Activated CD4-positive, alpha-beta memory T cell treated with anti-CD3 and anti-CD28 coated beads for 36 hours (primary cell): ENCODE measurements at places on chromosomes 5 and 9. TPM values are rescaled to one million over a fixed set of nuclear protein-coding genes. Genes with fewer than 3 reads are reported as not detected.

Gene PCDHB11
- total RNA-seq = not detected

Gene KCNMB1
- total RNA-seq = not detected

Gene DCTN4
- total RNA-seq = 32.9 TPM

Gene OR1Q1
- total RNA-seq = not detected

Gene PCDHA13
- total RNA-seq = not detected

Gene PGGT1B
- total RNA-seq = 38.7 TPM

Gene RGMB
- total RNA-seq = 3.8 TPM

Gene SCGB3A2
- not detected for total RNA-seq

Gene SPAAR
- total RNA-seq = not detected

Gene MRPL22
- total RNA-seq = 80.8 TPM

- no peak for DNase-seq
- no peaks in the 10 kb centered on the region for H3K4me1 ChIP-seq
- H3K36me3 ChIP-seq = no peaks in the 10 kb centered on the region
- no peak overlapping the region for H3K4me3 ChIP-seq
Observed at GRCh38 chr5:59579824-59580167, 313.7 kb downstream of the PDE4D start.

DNA sequence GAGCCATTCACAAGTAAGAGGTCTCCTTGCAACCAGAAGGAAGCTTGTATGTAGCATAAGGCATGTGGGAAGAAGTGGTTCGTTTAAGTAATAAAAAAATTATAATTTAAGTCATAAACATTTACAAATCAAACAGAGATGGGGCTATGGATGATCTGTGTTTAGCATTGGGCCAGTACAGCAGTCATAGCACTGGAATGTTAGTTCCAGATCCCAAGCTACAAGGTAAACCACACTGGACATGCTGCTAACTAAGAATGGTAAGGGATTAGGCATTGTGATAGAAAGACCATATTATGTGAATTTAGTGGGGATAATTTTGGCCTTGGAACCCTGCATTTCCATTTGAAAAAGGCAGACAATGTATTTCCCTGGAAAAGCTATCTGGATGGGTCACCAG lies 170.4 kb upstream of the KCNN2 start:
- no peaks in the 10 kb centered on the region for H3K36me3 ChIP-seq
- no peaks in the 10 kb centered on the region for H3K27me3 ChIP-seq
- H3K27ac ChIP-seq = no peak overlapping the region
- no peak overlapping the region for H3K4me3 ChIP-seq
- no peaks in the 10 kb centered on the region for H3K4me1 ChIP-seq

GRCh38 chr9:33263131-33264002 lies 1.1 kb downstream of the BAG1 start:
- peaks cover 63% of the 10 kb centered on the region for H3K36me3 ChIP-seq
- H3K4me1 ChIP-seq = peaks cover 42% of the 10 kb centered on the region
- H3K27me3 ChIP-seq = no peaks in the 10 kb centered on the region
- peak; percentile 32 for DNase-seq
- H3K4me3 ChIP-seq = peak overlapping the region; percentile 91

DNA sequence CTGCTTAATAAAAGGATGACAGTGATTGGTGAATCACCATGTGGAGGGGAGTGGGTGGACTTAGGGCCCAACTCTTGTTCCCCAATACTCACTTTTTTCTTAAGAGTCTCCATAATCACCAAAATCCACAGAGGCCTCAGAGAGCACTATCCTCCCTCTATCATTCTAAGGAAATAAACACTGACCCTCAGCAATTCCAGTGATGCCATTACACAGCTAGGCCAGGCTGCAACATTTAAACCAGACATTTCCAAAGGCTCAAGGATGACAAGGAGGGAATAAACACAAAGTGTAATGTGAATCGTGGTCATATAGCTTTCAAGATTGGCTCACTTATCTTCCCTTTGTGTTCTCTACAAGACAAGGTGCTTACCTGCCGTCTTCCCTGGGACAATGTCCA lies 2.4 kb upstream of the ARSI start:
- H3K4me1 ChIP-seq = peaks cover 4% of the 10 kb centered on the region
- no peaks in the 10 kb centered on the region for H3K36me3 ChIP-seq
- no peak overlapping the region for H3K4me3 ChIP-seq
- no peak overlapping the region for H3K27ac ChIP-seq

GRCh38 chr5:109711673-109712072 lies 21.9 kb downstream of the MAN2A1 start:
- H3K4me1 ChIP-seq = peaks cover 39% of the 10 kb centered on the region
- no peak overlapping the region for H3K27ac ChIP-seq
- no peak overlapping the region for H3K4me3 ChIP-seq
- H3K27me3 ChIP-seq = no peaks in the 10 kb centered on the region
- DNase-seq = no peak
- peaks cover 11% of the 10 kb centered on the region for H3K36me3 ChIP-seq

DNA sequence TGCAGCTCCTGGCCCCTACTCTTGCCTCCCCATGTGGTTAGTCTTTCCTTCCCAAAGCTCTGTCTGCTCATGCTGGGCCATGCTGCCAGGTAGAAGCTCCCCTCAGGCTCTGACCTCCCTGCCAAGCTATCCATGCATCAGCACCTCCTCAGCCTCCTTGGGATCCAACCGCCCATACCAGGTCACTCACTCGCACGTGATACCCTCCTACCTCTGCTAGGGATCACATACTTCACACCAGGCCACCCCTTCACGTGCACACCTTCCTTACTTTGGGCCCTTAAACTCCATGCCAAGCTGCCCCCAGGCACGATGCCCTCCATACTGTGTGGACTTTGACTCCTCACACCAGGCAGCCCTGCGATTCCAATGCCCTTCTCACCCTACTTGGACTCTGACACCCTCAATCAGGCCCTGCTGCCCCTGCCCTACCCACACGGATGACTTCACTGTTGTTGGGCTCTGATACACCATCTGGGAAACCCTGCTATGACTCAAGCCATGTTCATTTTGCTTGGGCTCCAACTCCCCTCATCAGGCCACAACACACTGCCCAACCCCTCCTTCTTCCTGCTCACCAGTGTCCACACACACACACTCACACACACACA lies 34.1 kb downstream of the ZNF483 start:
- H3K4me1 ChIP-seq = no peaks in the 10 kb centered on the region
- DNase-seq = no peak
- H3K27me3 ChIP-seq = no peaks in the 10 kb centered on the region

- H3K27me3 ChIP-seq = no peaks in the 10 kb centered on the region
- DNase-seq = no peak
- H3K27ac ChIP-seq = no peak overlapping the region
- peaks cover 13% of the 10 kb centered on the region for H3K36me3 ChIP-seq
Observed at GRCh38 chr5:177531209-177531940, 14.6 kb upstream of the DDX41 start.

DNA sequence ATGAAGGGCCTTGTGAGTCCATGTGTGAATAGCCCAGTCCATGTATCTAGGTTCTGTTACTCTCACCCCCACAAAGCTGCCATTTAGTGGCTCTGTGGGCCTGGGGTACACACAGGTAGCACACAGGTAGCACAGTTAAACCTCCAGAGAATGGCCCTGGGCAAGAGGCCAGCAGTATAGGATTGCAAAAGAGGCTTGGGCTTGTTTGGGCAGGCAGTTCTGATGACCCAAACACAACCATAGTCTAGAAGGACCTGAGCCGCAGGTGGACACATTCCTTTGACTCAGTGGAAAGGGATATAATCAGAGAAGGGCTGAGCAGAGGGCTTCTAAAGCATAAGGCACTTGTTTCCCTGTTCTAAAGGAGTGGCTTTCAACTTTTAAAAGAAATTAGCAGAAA lies 326.8 kb upstream of the SGCD start:
- H3K4me3 ChIP-seq = no peak overlapping the region
- no peak for DNase-seq
- no peak overlapping the region for H3K27ac ChIP-seq
- H3K36me3 ChIP-seq = no peaks in the 10 kb centered on the region

DNA sequence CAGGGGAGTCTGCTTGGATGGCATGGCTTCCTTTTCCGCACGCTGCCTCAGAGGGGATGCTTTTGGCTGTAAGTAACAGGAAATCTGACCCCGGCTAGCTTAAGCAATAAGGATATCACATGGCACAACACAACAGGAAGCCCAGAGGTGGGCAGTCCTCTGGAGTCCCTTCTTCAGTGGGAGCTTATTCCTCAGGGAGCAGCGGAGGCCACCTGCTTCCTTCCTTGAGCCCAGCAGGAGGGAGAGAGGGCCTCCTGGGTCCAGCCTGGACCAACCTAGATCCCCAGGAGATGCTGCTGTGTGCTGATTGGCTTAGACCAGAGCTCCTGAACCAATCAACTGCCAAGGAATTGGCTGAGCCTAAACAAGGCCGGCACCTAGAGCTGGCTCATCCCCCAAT lies 66.3 kb downstream of the C9orf50 start:
- H3K4me1 ChIP-seq = peaks cover 4% of the 10 kb centered on the region
- no peak overlapping the region for H3K27ac ChIP-seq
- H3K4me3 ChIP-seq = no peak overlapping the region
- peaks cover 11% of the 10 kb centered on the region for H3K27me3 ChIP-seq
- DNase-seq = no peak

DNA sequence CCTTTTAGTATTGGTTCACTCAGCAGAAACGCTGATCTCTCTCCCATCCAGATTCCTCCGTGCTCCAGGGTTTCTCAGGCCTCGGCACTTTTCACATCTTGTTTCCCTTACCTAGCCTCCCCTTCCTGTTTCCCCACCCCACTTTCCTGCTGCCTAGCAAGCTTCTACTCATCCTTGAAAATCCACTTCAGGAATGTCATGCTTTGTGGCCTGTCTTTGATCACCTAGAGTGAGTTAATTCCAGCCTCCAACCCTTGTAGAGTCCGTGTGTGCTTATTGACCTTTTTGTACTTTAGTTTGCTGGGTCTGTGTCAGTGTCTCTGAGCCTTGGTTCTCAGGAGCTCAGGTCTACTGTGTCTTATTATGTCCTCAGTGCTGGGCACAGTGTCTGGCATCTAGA lies 116.6 kb downstream of the AOPEP start:
- peaks cover 10% of the 10 kb centered on the region for H3K36me3 ChIP-seq
- H3K4me1 ChIP-seq = peaks cover 29% of the 10 kb centered on the region
- H3K27ac ChIP-seq = no peak overlapping the region
- no peaks in the 10 kb centered on the region for H3K27me3 ChIP-seq

DNA sequence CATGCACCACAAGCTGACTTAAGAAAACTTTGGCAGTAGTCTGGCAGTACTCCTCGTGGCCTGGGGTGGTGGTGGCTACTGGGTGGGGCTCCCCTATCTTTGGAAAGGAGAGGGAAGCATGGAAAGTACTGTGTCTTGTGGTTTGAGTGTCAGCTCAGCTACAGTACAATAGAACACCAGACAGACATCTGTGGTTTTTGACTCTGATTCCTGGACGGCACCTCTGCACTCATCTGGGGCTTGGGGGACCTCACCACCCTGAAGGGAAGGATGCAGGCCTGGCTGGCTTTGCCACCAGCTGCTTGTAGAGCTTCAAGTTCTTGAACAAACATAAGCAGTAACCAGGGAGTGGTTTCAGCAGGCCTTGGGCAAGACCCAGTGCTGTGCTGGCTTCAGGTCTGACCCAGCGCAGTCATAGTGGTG lies 40.6 kb downstream of the TNFSF8 start:
- DNase-seq = peak; percentile 68
- H3K36me3 ChIP-seq = peaks cover 8% of the 10 kb centered on the region
- peaks cover 59% of the 10 kb centered on the region for H3K4me1 ChIP-seq
- H3K4me3 ChIP-seq = no peak overlapping the region
- no peaks in the 10 kb centered on the region for H3K27me3 ChIP-seq

- H3K4me1 ChIP-seq = peaks cover 6% of the 10 kb centered on the region
- no peaks in the 10 kb centered on the region for H3K36me3 ChIP-seq
- H3K27me3 ChIP-seq = no peaks in the 10 kb centered on the region
- no peak for DNase-seq
- H3K27ac ChIP-seq = no peak overlapping the region
Observed at GRCh38 chr5:170343177-170343576, 45.6 kb upstream of the LCP2 start.

- no peak overlapping the region for H3K27ac ChIP-seq
- DNase-seq = no peak
- no peak overlapping the region for H3K4me3 ChIP-seq
- no peaks in the 10 kb centered on the region for H3K27me3 ChIP-seq
Observed at GRCh38 chr5:138946831-138947560, 71.9 kb upstream of the LRRTM2 start.

- H3K4me3 ChIP-seq = no peak overlapping the region
- H3K27ac ChIP-seq = no peak overlapping the region
- H3K4me1 ChIP-seq = no peaks in the 10 kb centered on the region
Observed at GRCh38 chr9:3189113-3189861, 336.5 kb downstream of the RFX3 start.

DNA sequence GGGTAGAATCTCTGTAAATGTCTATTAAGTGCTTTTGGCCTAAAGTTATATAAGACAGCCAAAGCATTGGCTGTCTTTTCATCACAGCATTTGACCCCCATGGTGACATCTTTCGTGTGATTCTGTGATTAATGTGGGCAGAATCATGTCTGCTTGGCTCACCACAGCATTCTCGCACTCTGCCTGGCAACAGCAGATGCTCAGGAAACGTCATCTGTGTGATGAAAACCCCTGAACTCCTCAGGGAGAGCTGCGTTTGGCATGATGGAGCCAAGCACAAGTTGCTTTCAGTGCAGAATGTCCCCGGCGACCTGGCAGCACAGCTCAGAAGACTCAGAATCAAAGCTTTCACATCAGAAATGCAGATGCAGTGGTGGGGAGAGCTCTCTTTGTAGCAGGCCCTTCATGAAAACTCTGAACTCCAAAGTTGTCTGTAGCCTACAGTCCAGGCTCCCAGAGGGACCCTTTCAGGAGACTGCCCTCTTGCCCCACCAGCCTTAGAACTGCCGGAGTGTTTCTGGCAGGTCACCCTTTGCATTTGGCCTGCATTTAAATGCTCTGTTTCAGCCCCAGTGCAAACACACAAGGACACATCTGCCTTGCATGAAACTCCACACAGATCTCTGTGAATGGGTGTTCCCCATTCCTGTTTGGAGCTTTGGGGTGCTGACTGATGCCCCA lies 155.6 kb upstream of the PANK3 start:
- no peak overlapping the region for H3K27ac ChIP-seq
- peak; percentile 23 for DNase-seq
- H3K4me1 ChIP-seq = peaks cover 3% of the 10 kb centered on the region
- H3K36me3 ChIP-seq = peaks cover 2% of the 10 kb centered on the region

- peaks cover 6% of the 10 kb centered on the region for H3K4me1 ChIP-seq
- no peak for DNase-seq
- no peaks in the 10 kb centered on the region for H3K27me3 ChIP-seq
- H3K36me3 ChIP-seq = peaks cover 51% of the 10 kb centered on the region
- H3K27ac ChIP-seq = no peak overlapping the region
- H3K4me3 ChIP-seq = no peak overlapping the region
Observed at GRCh38 chr5:150044329-150044681, 42.0 kb downstream of the CSF1R start.

DNA sequence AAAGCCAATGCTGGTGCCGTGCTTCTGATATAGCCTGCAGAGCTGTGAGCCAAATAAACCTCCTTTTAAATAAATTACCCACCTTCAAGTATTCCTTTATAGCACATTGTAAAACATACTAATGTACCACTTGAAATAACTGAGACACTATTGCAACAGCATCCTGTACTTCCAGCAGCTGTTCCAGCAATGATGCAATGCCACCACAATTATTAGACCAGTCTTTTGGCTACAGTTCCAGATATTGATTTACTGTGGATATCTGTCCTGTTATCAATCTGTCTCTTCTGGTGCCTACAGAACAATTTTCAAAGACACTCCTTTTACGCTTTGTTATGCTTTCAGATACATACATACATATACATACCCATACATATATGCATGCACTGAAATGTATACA lies 567.9 kb downstream of the TAF11L14 start:
- H3K4me1 ChIP-seq = no peaks in the 10 kb centered on the region
- H3K4me3 ChIP-seq = no peak overlapping the region
- H3K27ac ChIP-seq = no peak overlapping the region
- no peaks in the 10 kb centered on the region for H3K36me3 ChIP-seq
- no peaks in the 10 kb centered on the region for H3K27me3 ChIP-seq
- no peak for DNase-seq

GRCh38 chr5:11273180-11273903 lies 512.3 kb upstream of the DAP start:
- peaks cover 15% of the 10 kb centered on the region for H3K27me3 ChIP-seq
- H3K4me3 ChIP-seq = no peak overlapping the region
- DNase-seq = no peak
- no peaks in the 10 kb centered on the region for H3K36me3 ChIP-seq
- no peak overlapping the region for H3K27ac ChIP-seq
